ENCODE measurements at places on chromosomes 12 and 14.

- DNase-seq, result no peak
These were observed 96.2 kb downstream of the FIGNL2 start for GRCh38 chr12:51752234-51752889.

- no peak for DNase-seq
These were observed 124.9 kb upstream of the BTG1 start for GRCh38 chr12:92270521-92270920.

DNA sequence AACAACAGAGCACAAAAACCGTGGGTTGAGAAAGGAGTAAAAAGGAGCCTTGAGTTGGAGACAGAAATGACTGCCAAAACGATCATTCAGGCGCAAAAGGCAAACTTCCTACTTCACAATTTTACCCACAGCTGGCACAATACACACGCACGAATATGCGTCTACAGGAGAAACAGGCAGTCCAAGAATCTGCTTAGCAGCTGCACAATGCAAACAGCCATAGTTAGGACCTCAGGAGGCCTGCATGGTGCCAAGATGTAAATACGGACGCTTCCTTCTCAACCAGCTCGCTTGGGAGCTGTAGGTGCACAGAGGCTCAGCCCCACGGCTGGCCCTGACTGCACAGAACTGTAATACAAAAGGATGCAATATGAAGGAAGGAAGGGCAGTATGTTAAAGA is 250.1 kb upstream of the CAND1 start:
- no peak for DNase-seq

DNA sequence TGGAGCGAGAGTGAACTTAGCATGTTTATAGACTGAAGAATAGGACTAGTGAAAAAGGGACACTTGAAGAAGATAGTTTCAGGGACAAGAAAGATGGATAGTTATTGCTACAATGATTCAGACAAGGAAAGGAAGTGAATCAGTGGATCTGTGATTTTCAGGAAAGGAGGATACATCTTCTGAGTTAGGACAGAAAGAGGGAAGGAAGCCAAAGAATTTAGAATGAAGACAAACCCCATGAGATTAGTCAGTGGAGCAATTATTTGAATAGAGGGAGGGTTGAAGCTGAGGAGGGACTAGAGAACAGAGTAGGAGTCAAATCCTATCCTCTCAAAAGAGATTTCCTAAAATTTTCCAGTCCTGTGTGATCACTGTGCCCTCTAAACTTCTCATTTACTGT is 282.7 kb downstream of the AKAP6 start:
- DNase-seq, result no peak

DNA sequence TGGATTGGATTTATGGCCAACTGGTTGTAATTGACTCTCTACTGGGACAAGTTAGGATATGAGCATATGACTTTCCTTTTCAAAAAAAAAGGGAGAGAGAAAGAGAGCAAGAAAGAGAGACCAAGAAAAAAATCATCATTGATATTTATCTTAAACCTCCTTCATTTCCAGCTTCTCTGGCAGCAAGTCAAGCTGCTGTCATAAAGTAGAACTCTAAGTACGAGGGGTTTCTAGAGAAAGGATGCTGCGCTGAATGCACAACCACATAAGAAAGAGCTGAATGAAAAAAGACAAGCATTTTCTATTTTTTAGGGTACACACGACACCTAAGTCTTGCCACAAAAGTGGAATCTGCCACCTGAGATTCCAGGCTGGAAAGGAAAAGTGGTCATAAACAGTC is 182.6 kb downstream of the SLC25A21 start:
- DNase-seq, result no peak

DNA sequence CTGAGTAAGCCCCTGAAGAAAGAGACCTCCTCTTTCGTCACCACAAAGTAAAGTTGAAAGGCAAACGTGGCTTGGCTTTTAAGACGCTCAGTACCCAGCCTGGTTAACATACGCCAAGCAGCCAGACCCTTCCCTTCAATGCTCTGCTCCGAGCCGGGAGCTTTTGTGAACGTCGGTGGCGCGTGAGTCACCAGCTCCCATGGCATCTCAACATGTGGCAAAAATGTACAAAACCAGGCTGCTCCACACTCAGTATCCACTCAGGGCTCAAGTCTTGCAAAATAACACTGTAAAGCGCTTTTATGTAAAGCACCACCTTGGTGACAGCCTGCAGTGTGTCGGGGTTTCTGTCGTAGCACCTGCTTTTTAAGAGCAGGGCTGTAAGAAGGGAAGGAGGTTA is 89.0 kb downstream of the SETD3 start:
- no peak for DNase-seq

GRCh38 chr12:83477696-83478095 is 791.0 kb downstream of the TMTC2 start:
- no peak for DNase-seq

DNA sequence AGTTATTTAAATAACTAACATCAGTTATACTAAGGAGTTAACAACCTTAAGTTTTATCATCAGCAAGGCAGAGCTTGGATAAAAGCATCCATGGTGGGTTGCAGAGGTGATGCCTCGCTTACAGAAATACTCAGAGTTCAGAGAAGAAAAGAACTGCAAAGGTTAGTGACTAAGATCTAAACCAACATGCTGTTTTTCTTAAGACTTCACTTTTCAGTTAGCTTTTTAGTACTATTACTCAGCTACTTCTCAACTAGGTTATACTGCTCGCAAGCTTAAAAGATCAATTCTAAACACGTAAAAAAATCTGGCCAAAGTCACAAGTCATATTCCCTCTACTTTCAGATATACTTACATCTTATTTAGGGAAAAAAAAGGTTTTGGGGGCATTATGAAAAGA is 2.8 kb downstream of the PPP1CC start:
- no peak for DNase-seq
